Activated naive CD4-positive, alpha-beta T cell treated with anti-CD3 and anti-CD28 coated beads, Interleukin-2, amount 10 ng/mL, durations not matched to agents 5 hours and 36 hours (primary cell): ENCODE measurements at places on chromosomes 2 and 18. TPM values are rescaled to one million over a fixed set of nuclear protein-coding genes. Genes with fewer than 3 reads are reported as not detected.

The SCG2 gene
- total RNA-seq = not detected

The CD226 gene
- 65.4 TPM for total RNA-seq

The STON1 gene
- total RNA-seq = 1.5 TPM

The PRSS56 gene
- total RNA-seq = not detected

The PAX3 gene
- total RNA-seq = not detected

The KCNS3 gene
- not detected for total RNA-seq

The TSHZ1 gene
- 21.4 TPM for total RNA-seq

The CDH20 gene
- not detected for total RNA-seq
